ENCODE measurements at places on chromosomes 3 and 15.

DNA sequence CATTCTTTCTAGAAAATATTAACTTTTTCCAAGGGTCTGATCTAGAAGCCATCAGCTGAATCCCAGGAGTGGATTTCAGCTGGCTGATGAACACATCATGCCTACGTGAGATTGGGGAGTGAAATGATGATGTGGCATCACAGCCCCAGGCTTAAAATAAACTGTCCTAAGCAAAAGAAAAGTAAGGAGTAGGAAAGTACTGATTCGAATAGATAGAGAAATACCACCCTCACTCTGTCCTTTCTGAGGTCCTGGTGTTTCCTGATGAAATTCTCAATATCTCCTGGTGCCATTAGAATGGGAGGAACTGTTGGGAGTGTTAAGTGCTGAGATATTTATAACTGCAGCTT lies 376.8 kb upstream of the SEMA6D start:
- DNase-seq, result no peak

GRCh38 chr3:123652342-123652984 lies 67.6 kb upstream of the HACD2 start:
- no peak for DNase-seq

GRCh38 chr15:51198701-51199232 lies 104.1 kb upstream of the TNFAIP8L3 start:
- no peak for DNase-seq

- DNase-seq, result no peak
Measured at GRCh38 chr15:44216958-44217357, 21.9 kb upstream of the FRMD5 start.

GRCh38 chr3:185210621-185211142 lies 43.2 kb downstream of the EHHADH start:
- DNase-seq, result no peak

DNA sequence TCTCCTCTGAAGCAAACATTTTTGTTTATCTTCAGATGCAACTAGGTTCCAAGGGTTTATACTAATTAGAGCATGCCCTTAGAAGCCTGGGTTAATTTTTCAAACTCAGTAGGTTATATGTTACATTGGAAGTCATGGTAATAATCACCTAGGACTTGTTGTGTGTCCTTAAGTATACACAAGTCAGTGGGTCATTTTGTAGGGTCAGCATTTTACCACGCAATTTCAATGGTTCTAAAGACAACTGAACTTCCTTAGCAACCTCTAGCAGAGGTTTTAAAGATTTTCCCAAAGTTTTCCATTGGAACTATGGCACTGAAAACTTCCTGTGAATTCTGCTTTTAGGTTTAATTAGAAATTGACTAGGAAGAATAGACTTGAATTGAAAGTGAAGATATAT lies 99.6 kb upstream of the NANOGP8 start:
- no peak for DNase-seq

DNA sequence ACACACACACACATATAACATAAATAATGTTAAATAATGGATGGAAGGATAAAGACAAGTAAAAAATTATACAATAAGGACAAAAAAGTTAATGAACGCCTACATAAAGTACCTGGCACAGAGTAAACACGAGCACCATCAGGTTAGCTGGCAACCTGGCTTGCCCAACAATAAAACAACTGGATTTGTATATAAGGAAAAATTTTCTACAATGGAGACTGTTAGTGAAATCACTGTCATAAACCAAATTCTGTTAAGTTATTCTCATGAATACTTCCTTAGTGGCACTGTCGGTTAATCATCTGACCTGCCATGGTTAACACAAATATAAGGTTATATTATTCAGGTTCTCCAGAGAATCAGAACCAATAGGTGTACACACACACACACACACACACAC lies 54.8 kb downstream of the DPH6 start:
- no peak for DNase-seq

DNA sequence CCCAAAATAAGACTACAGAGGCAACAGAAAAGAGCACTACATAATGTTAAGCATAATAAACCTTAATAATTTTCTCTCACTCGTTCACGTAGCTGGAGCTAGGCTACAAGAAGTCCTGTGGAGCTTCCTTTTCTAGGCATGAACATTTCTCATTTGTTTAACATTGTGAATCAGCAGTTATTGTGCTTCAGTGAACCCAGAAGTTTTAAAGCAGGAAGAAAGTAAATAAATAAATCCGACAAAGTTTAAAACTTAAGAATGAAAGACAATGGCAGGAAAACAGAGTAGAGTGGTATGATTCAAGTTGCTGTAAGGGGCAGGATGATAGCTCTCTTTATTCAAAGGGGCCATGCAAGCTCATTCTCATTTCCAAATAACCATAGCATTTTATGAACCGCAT lies 191.8 kb downstream of the LSAMP start:
- DNase-seq, result no peak

DNA sequence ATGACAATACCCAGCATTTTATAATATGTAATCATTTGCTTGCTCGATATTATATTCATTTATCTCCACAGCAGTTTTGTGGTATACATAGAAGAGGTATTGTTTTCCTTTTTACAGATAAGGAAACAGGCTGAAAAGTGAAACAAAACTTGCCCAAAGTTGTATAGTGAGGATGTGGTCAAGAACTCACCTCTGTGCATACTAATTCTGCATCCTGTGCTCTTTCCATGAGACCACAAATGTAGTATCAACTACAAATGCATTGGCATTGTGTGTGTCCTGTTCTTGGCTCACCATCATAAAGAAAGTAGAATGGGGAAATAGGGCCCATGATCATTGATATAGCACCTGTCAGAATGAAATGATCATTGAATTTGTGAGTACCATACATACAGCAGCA lies 167.3 kb downstream of the NECTIN3 start:
- no peak for DNase-seq

DNA sequence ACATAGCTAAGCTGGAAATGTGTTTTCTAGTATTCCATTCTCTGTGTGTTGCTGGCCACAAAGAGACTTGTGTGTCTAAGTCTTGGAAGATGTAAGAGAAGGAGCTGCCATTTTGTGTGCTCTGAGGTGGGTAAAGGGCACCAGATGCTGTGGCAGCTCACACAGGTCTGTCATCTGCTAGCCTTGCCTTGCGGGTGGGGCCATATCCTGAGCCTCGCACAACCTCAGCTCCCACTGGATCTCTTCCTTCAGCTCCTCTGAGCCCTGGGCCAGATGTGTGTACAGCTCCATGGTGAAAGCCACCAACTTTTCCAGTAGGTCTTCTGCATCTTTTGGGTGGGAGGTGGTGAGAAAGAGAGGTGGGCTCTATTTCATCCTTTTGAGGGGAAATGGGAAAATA lies 6.7 kb upstream of the TMC3 start:
- DNase-seq, result no peak

DNA sequence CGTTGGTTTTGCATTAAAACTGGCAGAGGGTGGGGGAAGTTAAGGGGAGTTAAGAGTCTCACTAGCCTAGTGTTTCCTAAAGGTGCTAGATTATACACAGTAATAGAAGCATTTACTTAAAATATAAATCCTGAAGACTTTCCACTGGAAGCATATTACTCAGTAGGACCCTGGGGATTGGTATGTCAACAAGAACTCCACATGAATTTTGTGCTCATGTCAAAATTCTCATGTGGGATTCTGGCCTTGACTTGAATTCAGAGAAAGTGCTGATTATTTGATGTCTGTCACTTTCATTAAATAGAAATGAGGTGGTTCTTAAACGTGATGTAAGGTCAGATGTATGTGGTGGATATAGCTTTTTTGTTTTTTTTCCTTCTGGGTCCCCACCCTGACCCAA lies 997.2 kb downstream of the TUSC7 start:
- DNase-seq, result no peak

DNA sequence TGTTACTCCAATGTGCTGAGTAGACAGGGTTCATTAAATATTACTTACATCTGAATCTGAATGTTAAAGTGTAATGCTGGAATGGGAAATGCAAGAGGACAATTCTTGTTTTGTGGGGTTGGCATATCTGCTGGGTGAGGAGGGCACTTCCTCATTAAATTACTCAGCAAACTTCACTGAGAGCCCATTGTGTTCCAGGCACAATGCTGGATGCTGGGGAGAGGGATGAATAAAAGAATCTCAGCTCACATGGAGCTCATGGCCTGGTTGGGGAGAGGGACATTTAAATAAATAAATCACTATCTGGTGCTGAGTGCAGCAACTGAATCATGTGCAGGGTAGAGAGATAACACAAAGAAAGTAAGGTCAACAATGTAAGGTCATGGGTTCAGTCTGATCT lies 199.2 kb upstream of the CFAP20DC start:
- no peak for DNase-seq

DNA sequence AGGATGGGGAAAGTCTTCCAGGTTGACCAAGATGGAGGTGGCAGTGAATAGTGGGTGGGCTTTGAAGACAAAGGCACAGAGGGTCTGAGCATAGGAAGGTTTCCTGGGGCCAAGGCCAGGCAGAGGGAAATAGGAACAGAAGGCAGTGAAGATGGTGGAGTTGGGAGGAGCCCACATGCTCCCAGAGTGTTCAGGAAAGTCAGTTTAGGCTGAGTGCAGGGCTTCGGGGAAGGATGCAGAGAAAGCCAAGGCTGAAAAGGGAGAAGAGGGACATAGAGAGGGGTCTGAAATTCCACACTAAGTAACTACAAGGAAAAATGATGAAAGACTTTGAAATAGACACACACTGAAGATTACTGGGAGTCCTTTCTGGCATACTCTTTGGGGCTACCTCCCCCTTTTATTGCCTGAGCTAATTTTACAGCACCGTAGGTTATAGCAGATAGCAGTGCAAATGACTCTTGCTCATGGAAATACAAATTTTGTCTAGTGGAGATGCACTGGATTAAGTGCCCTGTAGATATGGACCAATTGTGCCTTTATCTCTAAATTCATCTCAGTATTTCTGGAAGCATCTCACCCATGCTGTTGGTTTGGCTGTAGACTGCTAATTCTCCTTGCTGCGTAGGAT lies 3.8 kb downstream of the CX3CR1 start:
- no peak for DNase-seq

DNA sequence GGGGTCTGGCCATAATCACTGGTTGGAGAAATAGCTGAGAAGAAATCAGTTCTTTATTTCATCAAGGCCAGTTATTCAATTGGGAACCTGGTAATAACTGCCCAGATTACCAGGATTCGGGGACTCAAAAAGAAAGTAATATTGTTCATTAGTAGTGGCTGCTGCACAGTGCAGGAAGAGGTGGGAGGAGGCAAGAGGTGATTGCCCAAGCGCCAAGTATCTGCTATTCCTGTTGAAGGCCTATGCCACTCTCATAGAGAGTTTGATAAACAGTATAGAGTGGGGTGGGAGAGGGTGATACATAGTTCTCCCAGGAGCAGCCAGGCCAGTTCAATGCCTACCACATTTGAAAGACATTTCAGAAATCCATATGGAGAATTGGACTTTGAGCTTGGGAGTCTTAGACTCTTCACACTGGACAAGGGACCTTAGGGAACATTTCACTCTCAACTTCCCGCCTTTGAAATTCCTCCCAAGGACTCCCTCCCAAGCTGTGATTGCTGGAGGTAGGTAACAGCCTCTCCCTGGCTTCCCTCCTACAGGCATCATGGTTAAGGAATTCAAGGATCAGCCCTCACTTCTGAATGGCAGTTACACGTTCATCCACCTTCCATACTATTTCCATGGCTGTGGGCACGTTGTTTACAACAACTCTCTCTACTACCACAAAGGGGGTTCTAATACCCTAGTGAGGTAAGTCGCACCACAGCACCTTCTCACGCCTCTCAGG lies 59.8 kb downstream of the GLDN start:
- DNase-seq, result no peak

DNA sequence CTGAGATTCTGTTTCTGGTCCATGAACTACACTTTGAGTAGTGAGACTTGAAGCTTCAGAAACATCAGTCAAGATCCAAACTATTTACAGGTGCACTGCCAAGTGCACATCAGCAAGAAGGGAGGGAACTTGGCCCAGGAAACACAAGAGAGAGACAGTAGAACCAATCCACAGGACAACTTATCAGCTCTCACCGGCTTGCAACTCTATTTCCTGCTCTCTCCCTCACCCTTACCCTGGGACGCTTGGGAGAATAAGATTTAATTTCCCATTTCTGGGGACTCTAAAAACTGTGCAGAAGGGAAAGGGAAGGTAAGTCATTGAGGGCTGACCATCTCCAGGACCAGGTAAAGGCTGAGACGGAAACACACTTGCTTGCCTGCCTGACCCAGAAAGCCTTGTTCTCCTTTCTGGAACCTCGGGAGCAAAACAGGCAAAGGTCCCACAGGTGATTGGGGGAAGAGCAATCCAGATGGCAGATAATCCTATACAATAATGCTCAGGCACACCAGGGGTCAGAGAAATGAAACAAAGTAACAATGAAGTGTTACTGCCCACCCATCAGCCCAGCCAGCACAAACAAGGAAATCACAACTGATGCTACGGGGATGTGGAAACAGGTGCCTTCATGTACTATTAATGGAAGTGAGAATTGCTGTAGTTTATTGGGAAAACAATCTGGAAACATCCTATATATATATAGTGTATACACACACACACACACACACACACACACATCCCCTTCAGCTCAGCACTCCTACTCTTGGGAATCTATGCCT lies 154.4 kb downstream of the XXYLT1 start:
- no peak for DNase-seq

DNA sequence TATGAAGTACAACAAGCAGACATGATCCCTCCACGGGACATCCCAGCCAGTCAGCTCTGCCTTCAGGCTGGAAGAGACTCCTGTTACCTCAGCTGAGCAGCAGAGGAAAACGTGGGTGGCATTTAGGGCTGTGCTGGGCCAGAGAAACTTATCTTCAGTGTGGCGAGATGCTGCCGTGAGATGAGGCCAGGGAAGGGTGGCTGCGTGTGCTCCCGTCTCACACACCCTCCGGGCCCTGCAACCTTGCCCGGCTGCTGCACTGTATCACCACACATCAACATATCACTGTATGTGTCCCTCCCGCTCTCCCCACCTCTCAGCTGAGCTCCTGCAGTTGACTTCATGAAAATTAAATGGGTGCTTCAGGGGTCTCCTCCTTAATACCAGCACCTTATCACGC lies 23.4 kb downstream of the BMF start:
- no peak for DNase-seq

DNA sequence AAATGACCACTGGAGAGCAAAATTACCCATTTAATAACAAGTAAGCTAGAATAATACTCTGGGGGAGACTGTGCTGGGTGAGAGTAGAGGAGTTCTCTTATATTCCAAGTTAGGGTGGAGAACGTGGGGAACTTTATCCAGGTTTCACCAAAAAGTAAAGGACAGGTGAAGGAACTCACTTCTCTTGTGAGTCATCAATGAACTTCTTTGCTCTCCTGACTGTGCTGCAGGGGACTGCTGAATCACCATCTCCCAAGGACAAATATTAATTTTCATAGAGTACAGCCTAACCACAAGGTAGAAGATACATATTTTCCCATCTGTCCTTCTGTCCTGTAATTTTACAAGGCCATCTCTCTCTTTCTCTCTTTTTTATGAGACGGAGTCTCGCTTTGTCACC lies 8.3 kb upstream of the PDCD6IP start:
- no peak for DNase-seq

DNA sequence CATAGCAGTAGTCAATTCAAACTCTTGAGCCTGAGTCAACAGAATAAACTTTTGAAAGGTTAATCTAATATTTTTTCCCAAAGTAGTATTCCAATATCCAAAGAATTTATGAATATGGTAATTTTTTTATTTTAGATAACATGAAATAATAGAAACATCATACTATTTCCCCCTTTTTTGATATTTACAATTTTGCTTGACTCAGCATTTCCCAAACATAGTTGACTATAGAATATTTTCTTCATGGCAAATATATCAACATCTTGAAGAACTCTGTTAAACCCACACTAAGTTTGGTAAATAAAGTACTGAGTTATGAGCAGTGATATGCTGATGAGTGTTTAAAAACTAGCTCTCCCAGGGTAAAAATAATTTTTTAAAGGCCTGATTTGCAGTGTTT lies 380.0 kb upstream of the ARL6 start:
- no peak for DNase-seq

GRCh38 chr3:50100956-50101845 lies 12.5 kb downstream of the RBM5 start:
- DNase-seq, result no peak

All from stimulated activated CD4-positive, alpha-beta T cell treated with anti-CD3 and anti-CD28 coated beads, Interleukin-1b, Interleukin-23, amount 100 ng/mL, for 1 hour (primary cell).